ENCODE measurements at places on chromosomes 3 and 15. TPM values are rescaled to one million over a fixed set of nuclear protein-coding genes. Genes with fewer than 3 reads are reported as not detected.

SLC22A14 gene
- polyA plus RNA-seq, result not detected

HDC gene
- polyA plus RNA-seq, result 2.8 TPM

TRAIP gene
- polyA plus RNA-seq, result 4.6 TPM

CLDN16 gene
- polyA plus RNA-seq, result not detected

GPR62 gene
- polyA plus RNA-seq, result not detected

RBM15B gene
- polyA plus RNA-seq, result 12.5 TPM

FRMD5 gene
- polyA plus RNA-seq, result 0.77 TPM

ANKUB1 gene
- 0.35 TPM for polyA plus RNA-seq

CADPS gene
- polyA plus RNA-seq, result not detected

CLDN18 gene
- not detected for polyA plus RNA-seq

LRCH3 gene
- polyA plus RNA-seq, result 26.0 TPM

GOLGA6L4 gene
- not detected for polyA plus RNA-seq

EFCC1 gene
- polyA plus RNA-seq, result not detected

ECE2 gene
- not detected for polyA plus RNA-seq

PLCH1 gene
- not detected for polyA plus RNA-seq

PTX3 gene
- 0.20 TPM for polyA plus RNA-seq

CHRNB4 gene
- polyA plus RNA-seq, result not detected

PRTG gene
- polyA plus RNA-seq, result not detected

THRB gene
- polyA plus RNA-seq, result 1.9 TPM

DZIP1L gene
- not detected for polyA plus RNA-seq

DNAJA4 gene
- 3.8 TPM for polyA plus RNA-seq

ALG1L2 gene
- polyA plus RNA-seq, result not detected

ABI3BP gene
- polyA plus RNA-seq, result 0.09 TPM

SUSD5 gene
- 0.21 TPM for polyA plus RNA-seq

ANKRD63 gene
- polyA plus RNA-seq, result not detected

MEGF11 gene
- polyA plus RNA-seq, result not detected

ZNF860 gene
- 12.5 TPM for polyA plus RNA-seq

IL17RD gene
- not detected for polyA plus RNA-seq

DHFR2 gene
- 1.8 TPM for polyA plus RNA-seq

HHATL gene
- polyA plus RNA-seq, result not detected

KLHL40 gene
- not detected for polyA plus RNA-seq

RHOV gene
- not detected for polyA plus RNA-seq

SERF2 gene
- polyA plus RNA-seq, result 1,669 TPM

CPN2 gene
- polyA plus RNA-seq, result not detected

POLR2M gene
- 70.4 TPM for polyA plus RNA-seq

NMNAT3 gene
- polyA plus RNA-seq, result not detected

CCRL2 gene
- polyA plus RNA-seq, result not detected

GXYLT2 gene
- not detected for polyA plus RNA-seq

PROS1 gene
- 0.68 TPM for polyA plus RNA-seq

INSYN1 gene
- not detected for polyA plus RNA-seq

CLEC3B gene
- polyA plus RNA-seq, result not detected

SQOR gene
- 70.9 TPM for polyA plus RNA-seq

APOD gene
- polyA plus RNA-seq, result not detected

FBXL22 gene
- 0.84 TPM for polyA plus RNA-seq

IL17RC gene
- 7.2 TPM for polyA plus RNA-seq
